ENCODE measurements at places on chromosomes 13 and 19.

GRCh38 chr19:50817941-50818858 lies 5.4 kb downstream of the KLK1 start:
- DNase-seq, result peak; percentile 78

DNA sequence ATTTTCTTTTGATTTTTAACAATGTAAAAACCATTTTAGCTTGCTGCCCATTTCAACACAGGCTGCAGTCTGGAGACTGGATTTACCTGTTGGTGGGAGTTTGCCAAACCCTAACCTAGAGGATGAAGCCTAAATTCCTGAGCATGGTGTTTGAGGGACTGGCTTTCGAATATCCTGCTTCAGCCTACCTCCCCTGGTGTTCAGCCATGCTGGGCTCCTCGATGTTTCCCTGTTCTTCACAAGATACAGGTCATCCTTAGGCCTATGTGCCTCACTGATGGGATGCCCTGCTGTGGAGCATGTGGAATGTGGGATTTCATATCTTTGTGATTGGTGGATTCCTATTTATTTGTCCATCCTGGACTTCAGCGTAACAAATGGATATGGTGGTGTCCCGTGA lies 20.4 kb upstream of the ERCC5 start:
- no peak for DNase-seq

DNA sequence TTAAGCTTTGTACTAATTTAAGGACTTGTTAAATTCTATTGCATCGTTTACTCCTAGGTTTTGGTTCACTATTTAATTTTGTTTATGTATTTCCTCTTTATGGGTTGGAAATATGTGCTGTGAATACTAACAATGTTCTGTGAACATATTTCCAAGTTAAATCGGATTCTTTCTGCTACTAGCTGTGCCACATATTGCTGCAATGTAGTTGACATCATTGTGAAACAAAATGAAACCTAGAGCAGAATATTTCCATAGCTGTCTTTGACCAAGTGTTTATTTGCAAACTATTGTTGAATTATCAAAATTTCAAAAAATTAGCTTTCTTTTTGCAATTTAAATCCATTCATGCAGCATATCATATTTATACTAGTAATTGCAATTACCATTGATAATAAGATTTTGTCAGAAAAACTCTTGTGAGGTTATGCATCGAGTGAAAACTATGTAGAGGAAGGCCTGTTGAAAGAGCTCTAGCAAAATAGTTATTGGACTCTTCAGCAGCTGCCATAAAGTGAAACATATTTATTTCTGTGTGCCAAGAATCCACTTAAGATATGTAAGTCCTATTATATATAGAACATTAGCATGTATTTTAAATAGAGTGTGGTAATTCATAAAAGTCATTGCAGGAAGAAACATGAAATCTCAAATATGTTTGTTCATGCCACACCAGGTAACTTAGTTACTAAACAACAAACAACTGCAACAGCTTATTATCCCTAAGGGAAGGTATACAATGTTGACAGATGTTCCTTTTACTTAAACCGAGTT lies 575.1 kb downstream of the SLITRK6 start:
- DNase-seq, result no peak

DNA sequence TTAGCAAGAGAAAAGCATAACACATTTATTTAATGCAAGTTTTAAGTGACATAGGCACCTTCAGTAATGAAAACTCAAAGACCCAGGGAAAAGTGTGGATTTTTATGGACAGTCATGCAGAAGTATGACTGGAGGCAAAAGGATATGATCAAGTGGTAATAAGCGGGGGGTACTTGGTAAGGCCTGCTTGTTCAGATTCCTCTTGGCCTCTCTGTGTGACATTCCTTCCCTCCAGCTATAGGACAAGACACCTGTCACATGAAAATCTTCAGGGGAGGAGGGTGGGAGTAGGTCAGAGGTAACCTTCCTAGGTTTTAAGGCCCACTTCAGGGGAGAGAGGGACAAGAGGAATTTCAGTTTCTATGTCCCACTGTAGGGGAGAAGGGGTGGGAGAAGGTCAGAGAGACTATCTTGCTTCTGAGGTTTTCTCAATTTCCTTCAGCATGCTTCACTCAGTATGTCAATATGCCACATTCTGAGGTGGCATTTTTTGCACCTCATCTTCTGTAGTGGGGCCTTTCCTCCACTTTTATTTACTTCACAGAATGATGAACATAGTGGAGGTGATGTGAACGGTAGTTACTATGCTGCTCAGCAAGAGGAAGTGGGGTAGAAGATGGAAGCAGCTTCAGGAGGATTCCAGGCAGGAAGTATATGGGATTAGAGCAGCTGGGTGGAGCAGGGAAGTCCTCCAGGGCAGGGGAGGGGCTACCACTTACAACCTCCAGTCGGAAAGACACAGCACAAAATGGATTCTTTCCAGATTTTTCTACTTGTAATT lies 73.2 kb upstream of the RFC3 start:
- peak; percentile 99 for DNase-seq

DNA sequence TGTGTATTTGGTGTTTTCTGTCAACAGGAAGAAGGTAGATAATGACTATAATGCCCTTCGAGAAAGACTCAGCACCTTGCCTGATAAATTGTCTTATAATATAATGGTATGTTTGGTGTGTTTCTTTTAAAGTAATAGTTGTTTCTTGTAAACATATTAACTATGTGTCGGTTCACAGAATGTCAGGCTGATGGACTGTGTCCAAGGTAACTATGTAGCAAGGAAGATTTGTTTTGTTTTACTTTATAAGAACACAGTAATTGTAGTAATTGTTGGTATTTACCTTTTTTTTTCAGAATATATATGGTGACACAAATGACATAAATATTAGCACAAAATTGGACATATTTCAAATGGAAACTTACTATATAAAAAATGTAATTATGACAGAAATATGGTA lies 43.2 kb downstream of the URI1 start:
- DNase-seq, result no peak

DNA sequence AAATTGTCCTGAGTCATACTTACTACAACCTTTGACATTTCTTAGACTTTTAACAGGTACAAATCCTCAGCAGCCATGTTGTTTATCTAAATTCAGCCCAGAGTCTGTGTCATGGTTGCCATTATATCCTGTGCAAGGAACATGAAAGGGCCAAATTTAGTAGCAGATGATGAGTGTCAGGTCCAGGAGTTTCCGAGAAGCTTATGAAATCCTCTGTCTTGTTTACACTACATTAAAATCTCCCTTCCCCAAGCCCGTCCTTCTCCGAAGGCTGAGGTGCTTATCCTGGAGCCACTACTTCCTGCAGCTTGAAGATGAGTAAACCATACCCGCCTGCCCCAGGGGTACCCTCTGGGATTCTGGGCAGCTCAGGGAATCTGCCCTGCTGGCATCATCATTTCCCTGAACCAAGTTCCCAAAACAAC lies 102.6 kb upstream of the SERP2 start:
- no peak for DNase-seq

GRCh38 chr13:51793570-51794271 lies 10.2 kb downstream of the DHRS12 start:
- DNase-seq, result no peak

- no peak for DNase-seq
Measured at GRCh38 chr19:292951-293350, 1.7 kb upstream of the PLPP2 start.

DNA sequence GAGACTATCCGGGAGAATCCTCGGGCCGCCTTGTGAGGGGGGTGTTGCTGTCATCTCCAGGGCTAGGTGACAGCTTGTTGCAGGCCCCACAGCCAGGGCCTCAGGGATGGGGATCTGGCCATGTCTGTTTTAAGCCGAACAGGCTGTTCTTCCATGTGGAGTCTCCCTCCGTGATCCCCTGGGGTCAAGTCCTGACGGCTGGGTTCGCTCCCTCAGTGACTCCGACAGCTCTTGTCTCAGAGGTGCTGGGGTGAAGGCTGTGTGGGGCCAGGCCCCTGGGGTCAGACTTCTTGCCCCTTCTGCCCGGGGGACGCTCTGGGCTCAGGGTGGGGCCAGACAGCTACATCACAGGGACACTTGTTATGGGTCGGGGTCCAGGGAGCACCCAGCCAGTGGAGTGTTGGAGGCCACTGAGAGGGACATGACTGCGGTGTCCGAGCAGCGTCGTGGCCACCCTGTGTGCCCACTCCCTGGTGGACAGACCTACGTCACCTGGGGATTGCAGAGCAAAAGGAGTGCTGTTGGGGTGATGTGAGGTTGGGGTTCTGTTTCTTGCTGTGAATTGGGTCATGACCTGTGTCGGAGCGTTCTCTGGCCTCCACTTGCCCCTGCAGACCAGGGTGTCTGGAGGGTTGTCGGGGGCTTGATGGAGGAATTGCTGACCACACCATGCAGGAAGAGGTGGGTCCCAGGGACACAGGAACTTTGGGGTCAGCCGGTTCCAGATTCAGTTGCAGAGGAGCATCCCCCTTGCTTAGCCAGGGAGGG lies 21.5 kb downstream of the EPN1 start:
- no peak for DNase-seq

- DNase-seq, result no peak
Measured at GRCh38 chr19:38569368-38569983, 48.3 kb downstream of the MAP4K1 start.

DNA sequence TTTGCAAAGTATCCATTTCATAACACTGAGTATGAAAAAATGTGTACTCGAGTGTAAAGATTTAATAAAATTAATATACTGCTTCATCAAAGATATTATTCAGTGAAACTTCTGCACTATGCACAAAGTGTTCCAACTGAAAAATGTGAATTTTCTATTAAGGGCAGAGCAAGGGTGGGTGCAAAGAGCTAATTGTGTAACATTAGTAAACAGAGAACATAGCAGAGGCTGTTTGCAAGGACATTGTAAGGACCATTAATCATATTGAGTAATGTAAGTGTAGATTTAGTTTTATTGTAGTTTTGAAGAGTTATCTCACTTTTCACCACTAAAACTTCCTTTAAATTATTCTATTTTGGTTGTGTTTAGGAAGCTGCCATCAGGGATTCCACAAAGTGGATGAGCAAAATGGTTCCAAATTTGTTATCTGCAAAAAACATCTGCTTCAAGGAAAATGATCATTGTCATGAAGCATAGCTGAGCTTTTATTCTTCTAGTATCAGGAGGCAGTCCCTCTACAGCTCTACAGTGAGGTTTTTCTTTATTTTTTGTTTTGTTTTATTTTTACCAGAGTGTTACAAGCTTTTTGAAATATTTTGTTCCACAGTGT lies 1375.4 kb downstream of the SLITRK1 start:
- no peak for DNase-seq

GRCh38 chr19:52492201-52492993 lies 35.1 kb upstream of the ZNF808 start:
- DNase-seq, result no peak

GRCh38 chr19:7504684-7505083 lies 11.2 kb upstream of the ZNF358 start:
- DNase-seq, result no peak

- DNase-seq, result no peak
Measured at GRCh38 chr13:107466326-107467099, 748.8 kb downstream of the LIG4 start.

- DNase-seq, result no peak
Measured at GRCh38 chr13:23631311-23632047, 61.3 kb downstream of the TNFRSF19 start.

DNA sequence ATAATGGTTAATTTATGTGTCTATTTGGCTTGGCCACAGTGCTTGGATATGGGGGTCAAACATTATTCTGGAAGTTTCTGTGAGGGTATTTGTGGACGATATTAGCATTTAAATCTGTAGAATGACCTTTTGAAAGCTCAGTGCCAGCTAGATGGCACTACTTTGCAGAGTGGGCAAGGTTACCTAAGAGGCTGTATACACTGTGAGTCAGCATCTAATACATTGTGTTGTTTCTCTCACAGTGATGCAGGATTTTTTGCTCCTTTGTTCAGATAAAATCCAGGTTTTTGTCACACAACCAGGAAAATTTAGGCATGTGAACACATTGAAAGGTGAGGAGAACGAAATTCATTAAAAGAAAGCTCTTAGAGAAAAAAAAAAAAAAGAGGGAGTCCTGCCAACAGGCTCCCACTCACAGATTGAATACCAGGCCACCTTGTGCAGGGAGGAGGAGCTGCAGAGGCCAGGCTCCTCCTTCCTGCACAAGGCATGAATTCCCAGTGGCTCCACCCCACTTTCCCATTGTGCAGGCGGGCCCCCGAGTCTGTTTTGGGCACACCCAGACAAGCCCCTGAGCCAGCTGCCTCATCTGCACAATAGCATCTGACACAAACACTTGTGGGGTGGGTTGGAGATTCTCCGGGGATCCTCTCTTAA lies 551.0 kb upstream of the ATXN8OS start:
- no peak for DNase-seq

- DNase-seq, result no peak
Measured at GRCh38 chr13:23986619-23987018, 89.3 kb upstream of the C1QTNF9B start.

DNA sequence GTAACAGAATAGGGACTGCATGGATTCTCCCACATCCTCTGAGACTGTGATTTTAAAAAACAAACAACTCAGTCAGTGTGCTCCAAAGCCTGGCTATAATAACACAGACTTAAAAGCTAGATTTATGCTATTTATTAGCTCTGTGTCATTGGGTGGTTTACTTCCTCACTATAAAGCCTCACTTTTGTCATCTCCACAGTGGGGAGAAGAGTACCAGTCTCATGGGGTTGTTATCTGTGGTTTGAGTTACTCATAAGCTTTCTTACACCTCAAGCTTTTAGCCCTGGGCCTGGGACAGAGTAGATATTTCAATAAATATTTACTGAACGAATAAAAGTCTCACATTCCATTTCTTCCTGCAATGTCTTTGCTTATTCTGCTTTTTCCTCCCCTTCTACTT lies 5.3 kb downstream of the RNASEH2B start:
- no peak for DNase-seq

DNA sequence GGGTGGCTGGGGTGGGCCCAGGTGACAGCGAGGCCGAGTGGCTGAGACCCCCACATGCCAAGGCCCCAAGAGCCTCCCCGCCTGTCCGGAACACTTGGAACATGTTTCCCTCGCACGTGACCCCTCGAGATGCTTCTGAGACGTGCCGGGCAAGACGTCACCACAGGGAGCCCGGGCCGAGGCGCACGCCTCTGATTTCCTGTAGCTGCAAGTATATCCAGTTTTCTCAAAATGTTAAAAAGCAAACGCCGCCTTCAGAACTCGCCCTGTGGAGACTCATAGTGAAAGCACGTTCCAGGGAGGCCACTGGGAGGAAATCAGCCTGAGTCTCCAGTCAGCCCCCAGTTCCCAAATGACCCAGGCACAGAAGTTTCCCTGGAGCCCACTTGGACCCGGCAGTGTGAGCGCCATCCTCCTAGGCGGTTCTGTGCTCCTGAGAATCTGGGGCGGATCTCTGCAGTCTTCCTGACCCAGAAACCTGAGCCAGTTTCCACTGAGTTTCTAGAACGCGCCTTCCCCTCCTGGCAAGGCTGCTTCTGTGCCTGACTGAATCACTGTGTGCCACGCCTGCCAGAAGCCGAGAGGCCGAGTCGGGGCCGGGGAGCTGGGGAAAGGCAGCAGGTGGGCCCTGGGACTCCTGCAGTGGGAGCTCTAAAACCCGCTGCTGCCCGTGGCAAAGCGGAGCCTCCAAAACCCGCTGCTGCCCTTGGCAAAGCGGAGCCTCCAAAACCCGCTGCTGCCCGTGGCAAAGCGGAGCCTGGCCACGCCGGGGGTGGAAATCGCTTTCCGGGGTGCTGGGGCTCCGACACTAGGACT lies 179.3 kb downstream of the KDM4B start:
- DNase-seq, result no peak

Data from NCI-H748 treated with DMSO at 0.1 percent for 48 hours (cell line).